ENCODE measurements at places on chromosomes 6 and 20. TPM values are rescaled to one million over a fixed set of nuclear protein-coding genes. Genes with fewer than 3 reads are reported as not detected.

GRCh38 chr20:16672299-16672698 lies 57.5 kb upstream of the SNRPB2 start:
- DNase-seq: no peak

GRCh38 chr6:168715643-168716481 lies 274.9 kb downstream of the SMOC2 start:
- DNase-seq: no peak

- DNase-seq: no peak
These were observed 38.4 kb downstream of the HS3ST5 start for GRCh38 chr6:114304304-114304887.

- no peak for DNase-seq
These were observed 21.2 kb upstream of the BHLHE23 start for GRCh38 chr20:63027922-63028389.

GRCh38 chr6:167092672-167093339 lies 30.1 kb upstream of the CCR6 start:
- DNase-seq: no peak

DNA sequence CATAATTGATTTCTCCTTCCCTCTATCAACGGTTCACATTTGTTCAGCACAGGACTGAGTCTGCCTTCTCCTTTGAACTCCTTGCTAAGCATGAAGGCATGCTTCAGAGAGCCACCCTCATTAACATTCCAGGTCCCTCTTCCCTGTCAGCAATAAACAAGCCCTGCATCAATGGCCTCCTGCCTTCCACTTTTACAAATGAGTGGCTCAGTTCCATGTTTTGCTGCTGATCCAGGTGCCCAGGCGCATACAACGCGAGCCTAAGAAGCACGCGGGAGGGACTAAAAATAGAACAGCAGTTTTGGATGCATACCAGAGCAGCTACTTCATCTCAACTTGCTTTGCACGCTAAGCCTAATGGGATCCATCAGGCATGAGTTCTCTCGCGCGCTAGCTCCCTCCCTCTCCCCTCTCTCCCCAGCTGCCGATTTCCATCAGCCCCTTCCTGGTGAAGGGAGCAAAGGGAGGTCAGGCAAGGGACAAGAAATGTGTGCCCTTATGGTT lies 53.4 kb downstream of the TRAF3IP2 start:
- peak; percentile 66 for DNase-seq

- peak; percentile 49 for DNase-seq
These were observed 904 bp downstream of the B3GALT4 start for GRCh38 chr6:33277663-33278391.

DNA sequence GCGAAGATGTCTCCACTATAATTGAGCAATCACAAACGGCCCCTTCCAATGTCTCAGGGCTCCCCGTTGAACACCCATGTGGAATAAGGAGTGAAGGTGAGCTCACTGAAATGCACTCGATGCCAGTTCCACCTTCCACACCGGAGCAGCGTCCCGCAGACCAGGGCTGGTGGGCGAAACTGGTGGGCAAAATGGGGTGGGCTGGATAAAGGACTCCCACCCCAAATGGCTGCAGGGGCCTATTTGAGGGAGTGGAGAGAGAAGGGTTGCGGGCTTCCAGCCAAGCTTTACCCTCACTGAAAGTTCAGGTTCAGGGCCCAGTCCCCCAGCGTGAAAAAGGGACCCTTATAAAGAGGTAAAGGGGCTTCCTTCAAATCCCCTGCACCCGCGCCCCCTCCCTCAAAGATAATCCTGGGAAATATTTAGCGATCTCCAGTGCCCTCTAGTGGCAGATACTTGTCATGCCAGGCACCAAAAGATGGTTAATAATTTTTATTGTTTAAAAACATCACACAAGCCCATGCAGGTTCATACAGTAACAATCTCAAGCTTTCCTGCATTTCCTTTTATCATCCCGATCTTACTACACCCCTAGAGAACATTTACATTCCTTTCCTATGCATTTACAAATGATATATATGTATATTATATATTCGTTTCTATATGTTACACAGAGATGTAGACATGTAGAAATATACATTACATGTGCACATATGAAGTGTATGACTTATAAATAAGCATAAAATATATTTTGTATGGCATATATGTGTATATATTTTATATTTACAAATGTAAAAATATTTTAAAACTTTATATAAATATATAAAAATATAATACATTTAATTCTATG lies 58.2 kb upstream of the NKX2-2 start:
- no peak for DNase-seq

- DNase-seq: no peak
These were observed 15.3 kb upstream of the SULF2 start for GRCh38 chr20:47800623-47801022.

DNA sequence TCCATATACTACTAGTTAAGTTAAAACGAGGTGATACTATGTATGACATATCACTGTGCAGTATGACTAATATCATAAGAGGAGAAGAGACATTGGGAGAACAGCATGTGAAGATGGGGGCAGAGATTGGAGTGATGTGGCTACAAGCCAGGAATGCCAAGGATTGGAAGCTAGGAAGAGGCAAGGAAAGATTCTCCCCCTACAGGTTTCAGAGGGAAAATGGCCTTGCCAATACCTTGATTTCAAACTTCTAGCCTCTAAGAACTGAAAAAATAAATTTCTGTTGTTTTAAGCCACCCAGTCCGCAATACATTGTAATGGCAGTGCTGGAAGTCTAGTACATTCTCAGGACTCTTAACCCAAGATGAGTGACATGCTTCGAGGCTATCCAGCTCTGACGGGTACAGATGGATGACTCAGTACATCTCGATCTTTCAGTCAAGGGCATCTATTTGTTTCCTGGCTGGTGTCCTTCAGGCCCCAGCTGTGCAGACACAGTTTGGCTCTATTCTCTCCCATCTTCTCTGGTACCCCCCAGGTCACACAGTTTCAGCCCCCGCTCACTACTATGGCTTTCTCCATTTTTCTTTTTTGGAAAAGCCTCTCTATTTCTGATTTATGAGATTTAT lies 55.5 kb upstream of the THEMIS start:
- DNase-seq: no peak

DNA sequence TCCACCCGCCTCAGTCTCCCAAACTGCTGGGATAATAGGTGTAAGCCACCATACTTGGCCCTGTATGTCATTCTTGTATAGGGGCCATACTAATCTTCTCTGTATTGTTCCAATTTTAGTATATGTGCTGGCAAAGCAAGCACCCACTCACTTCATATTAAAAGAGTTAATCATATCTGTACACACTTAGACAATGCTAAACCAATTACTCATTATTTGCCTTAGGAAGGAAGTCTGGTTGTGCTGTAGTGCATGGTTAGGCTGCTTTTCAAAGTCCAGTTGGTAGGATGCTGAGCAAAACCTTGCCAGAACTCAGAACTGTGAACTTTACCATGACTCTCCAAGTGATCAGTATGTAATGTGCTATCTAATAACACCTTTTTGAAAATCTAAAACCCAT lies 88.6 kb downstream of the LIN28B start:
- DNase-seq: no peak

DNA sequence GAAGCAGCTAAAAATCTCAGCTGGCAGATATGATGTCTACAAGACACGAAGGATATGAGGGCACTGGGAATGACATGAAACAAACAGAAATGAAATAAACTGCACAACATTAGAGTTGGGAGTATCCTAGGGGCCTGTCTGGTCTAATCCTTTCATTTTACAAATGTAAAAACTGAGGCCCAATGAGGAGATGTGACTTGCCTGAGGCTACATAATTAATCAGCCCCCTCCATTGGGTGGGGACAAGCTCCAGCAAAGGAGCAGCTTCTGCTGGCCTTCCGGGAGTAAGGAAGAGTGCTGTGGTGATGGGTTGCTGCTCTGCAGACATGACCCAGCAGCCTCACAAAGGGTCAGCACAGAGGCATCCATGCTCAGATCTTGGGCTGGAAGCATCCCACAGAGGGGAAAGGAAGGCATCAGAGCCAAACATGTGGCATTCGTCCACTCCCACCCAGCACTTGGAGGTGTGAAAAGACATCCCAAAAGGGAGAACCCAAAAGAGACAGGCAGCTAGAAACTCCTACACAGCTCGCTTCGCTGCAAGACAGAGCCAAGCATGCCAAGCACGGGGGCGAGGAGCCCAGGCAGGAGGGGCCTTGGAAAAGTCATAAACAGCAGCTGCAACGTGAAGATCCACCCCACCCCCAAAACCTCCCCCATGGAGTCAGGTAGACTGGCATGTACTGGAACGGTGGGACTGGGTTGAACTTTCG lies 183.7 kb downstream of the UNC5CL start:
- no peak for DNase-seq

GRCh38 chr6:157328108-157328692 lies 4.9 kb upstream of the TMEM242 start:
- no peak for DNase-seq

GRCh38 chr6:69988458-69989126 lies 122.2 kb downstream of the COL19A1 start:
- no peak for DNase-seq

DNA sequence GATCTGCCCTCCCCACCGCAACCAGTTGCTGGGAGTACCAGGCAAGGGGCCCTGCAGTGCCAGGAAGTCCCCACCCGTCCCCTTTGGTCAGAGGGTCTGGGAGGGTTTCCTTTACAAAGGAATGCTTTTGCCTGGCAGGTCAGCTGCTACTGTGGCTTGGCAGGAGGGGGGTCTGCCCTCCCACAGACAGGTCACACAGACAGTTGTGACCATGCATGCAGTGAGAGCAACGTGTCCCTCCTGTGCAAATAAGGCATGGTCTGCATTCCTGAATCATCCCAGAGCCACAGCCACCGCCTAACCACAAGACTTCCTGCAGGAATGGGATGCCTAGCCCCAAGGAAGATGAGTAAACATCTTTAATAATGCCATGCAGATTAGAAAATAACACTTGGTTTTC lies 439 bp upstream of the F13A1 start:
- DNase-seq: peak; percentile 34

GRCh38 chr6:32168807-32169591 lies 4.6 kb downstream of the EGFL8 start:
- DNase-seq: no peak

GRCh38 chr20:48912065-48912464 lies 9.4 kb upstream of the ARFGEF2 start:
- DNase-seq: no peak

- DNase-seq: no peak
These were observed 554.5 kb upstream of the AGPAT4 start for GRCh38 chr6:161828355-161828754.

- DNase-seq: no peak
These were observed 87.5 kb upstream of the TOP1 start for GRCh38 chr20:40941133-40941610.

DNA sequence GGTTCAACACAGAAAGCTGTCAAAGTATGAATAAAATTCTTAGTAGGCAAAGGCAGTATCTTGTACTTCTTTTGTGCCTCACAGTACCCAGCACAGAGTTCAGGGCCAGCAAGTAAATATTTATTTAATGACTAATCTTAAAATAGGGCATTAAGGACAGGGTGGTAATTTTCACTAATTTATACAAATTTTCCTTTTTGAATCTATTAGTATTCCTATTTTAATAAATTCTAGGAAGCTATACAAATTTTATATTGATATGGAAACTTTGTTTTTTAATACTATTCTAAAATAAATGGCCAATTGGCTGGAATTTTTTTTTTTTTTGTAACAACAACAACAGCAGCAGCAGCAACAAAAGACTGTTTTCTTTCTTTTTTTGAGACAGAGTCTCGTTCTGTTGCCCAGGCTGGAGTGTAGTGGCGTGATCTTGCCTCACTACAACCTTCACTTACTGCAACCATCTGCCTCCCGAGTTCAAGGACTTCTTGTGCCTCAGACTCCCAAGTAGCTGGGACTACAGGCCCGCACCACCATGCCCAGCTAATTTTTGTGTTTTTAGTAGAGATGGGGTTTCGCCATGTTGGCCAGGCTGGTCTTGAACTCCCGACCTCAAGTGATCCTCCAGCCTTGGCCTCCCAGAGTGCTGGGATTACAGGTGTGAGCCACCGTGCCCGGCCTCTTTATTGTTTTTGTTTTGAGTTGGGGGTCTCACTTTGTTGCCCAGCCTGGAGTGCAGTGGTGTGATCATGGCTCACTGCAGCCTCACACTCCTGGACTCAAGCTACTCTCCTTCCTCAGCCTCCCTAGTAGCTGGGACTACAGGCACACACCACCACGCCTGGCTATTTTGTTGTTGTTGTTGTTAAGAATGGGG lies 85.2 kb downstream of the FKBP5 start:
- no peak for DNase-seq

DNA sequence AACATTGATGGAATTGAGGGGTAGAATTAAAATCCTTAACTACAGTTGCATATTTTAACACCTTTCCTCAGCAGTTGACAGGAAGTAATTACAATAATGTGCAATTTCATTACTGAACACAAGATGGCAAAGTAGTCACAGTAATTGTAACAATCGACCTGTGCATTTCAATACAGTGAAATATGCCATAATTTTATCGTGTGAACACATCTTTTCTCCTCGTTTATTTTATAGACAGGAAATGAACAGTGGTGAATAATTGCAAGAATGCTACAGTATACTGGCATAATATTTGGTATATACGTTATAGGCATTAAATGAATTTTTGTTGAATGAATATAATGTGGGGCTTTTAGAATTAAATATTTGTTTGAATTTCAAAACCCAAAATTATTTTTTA lies 25.0 kb downstream of the CYB5R4 start:
- DNase-seq: no peak

- DNase-seq: no peak
These were observed 56.2 kb downstream of the SNX9 start for GRCh38 chr6:157879034-157879872.

DNA sequence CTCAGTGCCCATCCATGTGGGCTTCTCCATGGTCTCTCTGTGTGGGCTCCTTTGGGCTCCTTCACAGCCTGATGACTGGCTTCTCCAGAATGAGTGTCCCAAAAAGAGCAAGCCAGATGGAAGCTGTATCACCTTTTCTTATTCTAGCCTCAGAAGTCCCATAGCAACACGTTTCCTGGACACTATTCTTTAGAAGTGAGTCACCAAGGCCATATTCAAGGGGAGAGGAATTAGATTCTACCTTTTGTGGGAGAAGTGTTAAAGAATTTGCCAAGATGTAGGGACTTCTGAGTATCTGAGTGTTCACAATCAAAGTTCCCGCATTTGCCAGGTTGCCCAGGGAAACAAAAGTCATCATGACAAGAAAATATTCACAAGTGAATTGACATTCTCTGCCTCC lies 20.7 kb upstream of the TBC1D22B start:
- DNase-seq: no peak

- DNase-seq: peak; percentile 38
These were observed 76.0 kb downstream of the ANKRD6 start for GRCh38 chr6:89508755-89509563.

- no peak for DNase-seq
These were observed 489.5 kb downstream of the CDH26 start for GRCh38 chr20:60447703-60448102.

Gene PNPLA1
- total RNA-seq: not detected

Gene BEND3
- total RNA-seq: 72.1 TPM

Gene C20orf141
- total RNA-seq: not detected

Gene KIAA1755
- total RNA-seq: 0.18 TPM

Gene MEP1A
- total RNA-seq: not detected

Gene BEND6
- 2.3 TPM for total RNA-seq

Gene FHL5
- total RNA-seq: not detected

Gene CRIP3
- 15.3 TPM for total RNA-seq

Gene CAGE1
- total RNA-seq: 0.28 TPM

Gene MYBL2
- 165 TPM for total RNA-seq

Gene REV3L
- 8.8 TPM for total RNA-seq

Gene UTRN
- total RNA-seq: 82.3 TPM

Gene SLC17A9
- 19.9 TPM for total RNA-seq

Gene TBXT
- 0.31 TPM for total RNA-seq

Gene BCAS1
- 0.37 TPM for total RNA-seq

Gene ZC2HC1B
- not detected for total RNA-seq

Data from H9 (cell line).